T47D (cell line): ENCODE measurements at places on chromosomes 11 and 22.

DNA sequence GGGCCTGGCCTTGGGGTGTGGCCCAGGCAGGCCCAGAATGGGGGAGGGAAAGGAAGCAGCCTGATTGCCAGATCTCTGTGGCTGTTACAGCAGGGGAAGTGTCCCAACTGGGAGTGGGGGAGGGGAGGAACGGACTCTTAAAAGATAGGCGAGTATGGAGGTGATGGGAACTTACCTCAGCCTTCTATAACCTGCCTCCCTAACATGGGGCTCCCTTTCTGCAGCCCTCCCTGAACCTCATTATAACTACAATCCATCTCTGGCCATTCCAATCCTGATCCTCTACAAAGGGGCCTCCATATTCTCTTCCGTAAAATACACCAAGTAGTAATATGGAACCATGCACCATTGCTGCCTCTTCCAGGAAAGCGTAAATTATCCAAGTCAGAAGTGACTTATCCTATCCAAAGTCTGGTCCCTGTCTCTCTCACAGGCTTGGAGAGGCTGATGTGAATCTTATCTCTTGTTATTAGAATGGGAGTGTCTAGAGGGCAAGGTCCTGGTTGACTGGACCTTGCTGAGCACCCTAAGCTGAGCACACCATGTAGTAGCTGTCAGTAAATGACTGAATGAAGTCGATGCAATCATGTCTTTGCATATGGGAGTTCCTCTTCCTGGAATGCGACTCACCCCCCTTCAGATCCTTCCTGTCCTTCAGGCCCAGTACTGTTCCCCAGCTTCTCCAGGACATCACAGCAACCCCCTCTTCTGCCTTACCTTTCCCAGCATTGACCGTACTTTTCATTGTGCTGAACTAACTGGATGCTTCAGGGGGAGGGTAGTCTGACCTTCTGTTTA is 5.9 kb downstream of the RHOG start:
- no peak for DNase-seq

- no peak for DNase-seq
Observed at GRCh38 chr11:66701432-66702240, 23.9 kb upstream of the RBM4B start.

GRCh38 chr11:89516496-89516895 is 25.3 kb upstream of the NOX4 start:
- no peak for DNase-seq

DNA sequence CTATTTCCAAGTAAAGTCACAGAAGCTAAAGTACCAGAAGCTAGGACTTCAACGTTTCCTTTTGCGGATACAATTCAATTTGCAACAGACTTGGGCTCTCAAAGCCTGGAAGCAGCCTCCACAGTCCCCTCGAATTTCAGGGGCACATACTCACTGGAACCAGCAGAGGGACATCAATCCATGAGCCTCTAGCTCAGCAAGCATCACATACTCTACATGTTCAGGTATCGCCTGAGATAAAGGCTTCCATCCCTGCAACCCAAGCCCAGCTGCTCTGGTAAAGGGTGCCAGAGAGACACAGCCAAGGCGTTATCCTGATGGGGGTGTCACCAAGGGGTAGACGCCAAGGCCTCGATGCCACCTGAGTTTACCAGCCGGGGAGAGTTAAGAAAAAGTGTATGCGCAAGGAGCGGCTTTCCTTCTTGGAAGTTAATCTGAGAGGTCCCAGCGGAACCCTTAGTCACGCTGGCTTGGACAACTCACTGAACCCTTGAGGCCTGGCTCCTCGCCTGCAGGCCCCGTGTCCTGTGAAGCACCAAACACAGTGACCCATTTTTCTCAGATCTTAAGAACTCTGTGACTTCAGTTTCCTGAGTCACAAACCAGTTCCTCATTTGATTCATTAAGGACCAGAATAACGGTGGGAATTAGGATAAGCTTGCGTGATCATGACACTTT is 13.0 kb downstream of the LTO1 start:
- no peak for DNase-seq

DNA sequence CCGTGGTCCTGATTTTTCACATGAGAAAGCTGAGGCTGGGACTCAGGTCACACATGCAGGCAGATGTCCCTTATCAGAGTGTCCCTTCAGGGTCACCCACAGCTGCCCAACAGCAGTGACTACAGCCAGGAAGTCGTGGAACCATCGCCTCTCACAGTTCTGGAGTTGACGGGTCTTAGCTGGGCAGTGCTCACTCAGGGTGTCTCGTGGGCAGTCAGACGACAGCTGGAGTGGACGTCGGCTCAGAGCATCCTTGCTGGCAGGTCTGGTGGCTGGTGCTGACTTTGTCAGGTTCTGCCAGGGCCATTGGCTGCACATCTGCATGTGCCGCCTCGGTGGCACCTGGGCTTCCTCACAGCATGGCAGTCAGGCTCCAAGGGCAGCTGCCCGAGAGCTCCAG is 35.6 kb upstream of the TH start:
- no peak for DNase-seq

- no peak for DNase-seq
Observed at GRCh38 chr22:36037102-36037758, 8.6 kb upstream of the RBFOX2 start.

GRCh38 chr11:11640996-11641395 is 19.2 kb upstream of the GALNT18 start:
- DNase-seq: no peak

DNA sequence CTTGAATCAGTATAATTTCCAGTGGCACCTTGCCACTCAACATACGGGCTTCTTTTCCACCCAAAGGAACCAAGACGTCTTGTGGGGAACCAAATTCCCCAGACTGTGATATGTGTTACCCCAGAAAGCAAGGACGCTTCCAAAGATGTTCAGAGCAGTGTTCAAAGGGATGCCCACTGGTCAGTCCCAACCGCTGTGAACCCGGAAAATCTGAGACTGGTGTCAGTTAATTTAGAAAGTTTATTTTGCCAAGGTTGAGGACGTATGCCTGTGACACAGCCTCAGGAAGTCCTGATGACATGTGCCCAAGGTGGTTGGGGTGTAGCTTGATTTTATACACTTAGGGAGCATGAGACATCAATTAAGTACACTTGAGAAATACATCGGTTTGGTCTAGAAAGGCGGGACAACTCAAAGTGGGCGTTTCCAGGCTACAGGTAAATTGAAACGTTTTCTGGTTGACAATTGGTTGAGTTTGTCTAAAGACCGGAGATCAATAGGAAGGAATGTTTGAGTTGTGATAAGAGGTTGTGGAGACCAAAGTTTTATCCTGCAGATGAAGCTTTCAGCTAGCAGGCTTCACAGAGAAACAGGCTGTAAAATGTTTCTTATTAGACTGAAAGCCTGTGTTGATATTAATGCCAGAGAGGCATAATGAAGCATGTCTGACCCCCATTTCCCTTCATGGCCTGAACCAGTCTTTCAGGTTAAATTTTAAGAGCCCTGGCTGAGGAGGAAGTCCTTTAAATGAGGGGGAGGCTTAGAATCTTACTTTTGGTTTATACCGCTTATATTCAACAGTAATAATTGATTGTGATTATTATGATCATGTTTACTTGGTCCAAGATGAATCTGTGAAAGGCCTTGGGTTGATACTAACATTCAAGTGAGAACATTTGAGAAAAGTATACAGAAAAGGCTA is 6.8 kb downstream of the APOL3 start:
- no peak for DNase-seq

GRCh38 chr22:44664149-44664548 is 37.9 kb upstream of the PRR5 start:
- no peak for DNase-seq

GRCh38 chr11:63179432-63180041 is 35.5 kb upstream of the SLC22A24 start:
- DNase-seq: no peak

DNA sequence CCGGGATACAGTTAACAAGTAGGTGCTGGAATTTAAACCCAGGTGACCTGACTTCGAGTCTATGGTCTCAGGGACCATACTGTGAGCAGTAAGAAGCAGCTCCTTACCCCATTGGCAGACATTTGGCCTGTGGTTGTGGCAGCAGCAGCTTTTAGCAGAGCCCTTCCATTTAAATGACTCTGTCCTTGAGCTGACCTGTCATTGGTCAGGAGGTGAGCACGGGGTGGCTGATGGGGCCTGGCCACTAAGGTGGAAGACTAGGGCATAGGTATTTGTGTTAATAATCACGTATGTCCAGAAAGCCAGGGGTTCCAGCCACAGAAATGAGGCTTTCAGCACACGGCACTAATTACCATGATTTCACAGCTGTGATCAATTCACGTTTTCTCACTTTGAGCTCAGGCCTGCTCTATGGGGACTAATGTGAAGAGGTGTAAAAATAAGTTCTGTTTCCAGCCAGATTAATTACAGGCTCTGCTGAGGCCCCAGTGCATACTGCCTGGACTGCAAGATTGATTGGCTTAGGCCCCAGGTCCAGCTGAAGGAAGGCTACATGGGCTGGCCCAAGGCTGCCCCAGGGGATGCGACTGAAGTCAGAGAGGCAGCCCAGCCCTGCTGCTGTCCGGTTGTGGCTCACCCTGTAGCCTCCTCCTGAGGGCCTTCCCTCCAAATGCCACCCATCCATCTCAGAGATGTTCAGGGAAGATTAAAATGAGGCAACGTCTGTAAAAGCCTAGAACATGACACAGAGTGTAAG is 76.0 kb downstream of the FDX1 start:
- DNase-seq: no peak

GRCh38 chr11:19829109-19829837 is 116.6 kb downstream of the NAV2 start:
- peak; percentile 33 for DNase-seq

DNA sequence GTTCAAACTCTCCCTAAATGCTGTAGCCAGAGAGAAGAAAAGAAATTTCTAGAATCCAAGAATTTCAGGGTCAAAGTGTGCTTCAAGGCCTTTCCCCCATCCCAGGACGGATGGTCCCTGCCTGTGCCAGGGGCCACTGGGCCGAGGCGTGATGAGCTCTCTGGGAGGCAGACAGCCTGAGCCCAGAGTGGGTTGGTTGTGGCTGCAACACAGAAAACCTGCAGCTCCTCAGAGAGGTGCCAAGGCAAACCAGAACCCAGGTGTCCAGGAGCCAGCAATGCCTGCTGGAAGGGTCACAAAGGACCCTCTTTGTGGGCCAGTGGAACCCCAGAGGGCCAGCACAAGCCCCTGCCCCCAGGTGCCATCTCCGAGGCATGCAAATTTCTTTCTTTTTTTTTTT is 2.6 kb upstream of the APOL6 start:
- no peak for DNase-seq

- DNase-seq: no peak
Observed at GRCh38 chr22:16968218-16968595, 39.8 kb downstream of the GAB4 start.

GRCh38 chr11:63958008-63958407 is 16.4 kb upstream of the COX8A start:
- DNase-seq: no peak

GRCh38 chr11:6545917-6546605 is 49.0 kb downstream of the DNHD1 start:
- DNase-seq: no peak

DNA sequence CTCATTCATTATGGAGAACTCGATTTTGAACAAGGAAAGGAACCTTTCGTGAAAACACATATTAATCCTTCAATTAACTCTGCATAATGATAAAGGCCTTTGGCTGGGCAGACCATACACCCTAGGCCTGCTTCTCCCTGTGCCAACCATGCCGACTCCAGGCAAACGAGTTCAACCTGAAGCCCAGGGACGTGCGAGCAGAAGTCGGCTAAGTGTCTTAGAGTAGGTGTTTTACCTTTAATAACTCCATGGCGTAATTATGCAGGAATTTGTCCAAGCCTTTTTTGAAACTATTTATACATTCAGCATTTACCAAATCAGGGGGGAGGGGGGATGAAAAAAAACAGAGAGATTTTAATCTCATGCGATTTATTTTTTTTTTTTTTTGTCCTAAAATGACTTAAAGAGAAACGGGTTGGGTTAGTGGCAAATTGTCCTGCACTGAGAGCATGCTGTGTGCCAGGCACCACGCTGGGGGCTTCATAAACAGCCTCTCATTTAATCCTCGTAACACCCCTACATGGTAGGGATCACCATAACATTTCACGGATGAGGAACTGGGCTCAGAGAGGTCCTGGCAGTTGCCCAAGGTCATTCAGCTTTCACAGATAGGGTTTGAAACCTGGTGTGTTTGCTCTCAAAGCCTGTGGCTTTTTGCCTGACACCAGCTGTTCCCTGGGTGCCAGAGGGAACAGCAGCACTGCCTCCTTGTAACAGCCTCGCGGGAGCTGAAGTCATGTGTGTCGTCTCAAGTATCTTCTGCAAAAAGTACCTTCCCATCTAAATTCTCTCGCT is 423.9 kb downstream of the MN1 start:
- peak; percentile 81 for DNase-seq

GRCh38 chr11:10758957-10759356 is 7.9 kb downstream of the CTR9 start:
- DNase-seq: no peak

DNA sequence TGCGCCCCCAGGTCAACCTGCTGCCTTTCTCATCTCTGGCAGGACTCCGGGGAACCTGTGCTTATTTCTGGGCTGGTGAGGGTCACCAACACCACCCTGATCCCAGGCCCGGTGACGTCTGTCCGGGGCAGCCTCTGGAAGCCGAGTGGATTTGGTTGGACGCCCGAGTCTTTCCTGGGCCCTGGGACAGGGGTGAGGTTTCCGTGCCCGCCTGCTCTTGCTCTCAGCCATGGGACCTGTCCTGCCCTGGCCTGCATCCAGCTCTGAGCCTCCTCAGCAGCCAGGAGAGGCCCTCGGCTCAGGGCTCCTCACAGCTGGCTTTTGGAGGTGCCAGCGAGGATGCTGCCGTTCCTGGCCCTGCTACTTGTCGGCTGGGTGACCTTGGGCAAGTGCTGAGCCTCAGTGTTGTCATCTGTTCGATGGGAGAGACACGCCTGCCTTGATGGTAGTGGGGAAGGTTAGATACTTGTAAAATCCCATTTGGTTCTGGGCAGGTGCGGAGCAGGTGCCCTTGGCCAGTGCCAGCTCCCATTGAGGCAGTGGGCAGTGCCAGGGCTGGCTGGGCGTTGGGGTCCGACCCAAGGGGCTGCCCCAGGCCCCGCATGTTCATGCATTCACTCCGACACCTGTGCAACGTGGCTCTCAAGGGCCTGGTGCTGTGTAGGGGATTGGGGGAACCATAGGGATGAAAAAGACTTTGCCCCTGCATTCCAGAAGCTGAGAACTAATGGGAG is 58.9 kb upstream of the THY1 start:
- peak; percentile 45 for DNase-seq

GRCh38 chr11:15836795-15837194 is 519.6 kb downstream of the SOX6 start:
- no peak for DNase-seq

GRCh38 chr11:10388101-10388500 is 67.0 kb upstream of the AMPD3 start:
- peak; percentile 60 for DNase-seq
